NCI-H1092 (cell line): ENCODE measurements at places on chromosomes 6 and 20.

DNA sequence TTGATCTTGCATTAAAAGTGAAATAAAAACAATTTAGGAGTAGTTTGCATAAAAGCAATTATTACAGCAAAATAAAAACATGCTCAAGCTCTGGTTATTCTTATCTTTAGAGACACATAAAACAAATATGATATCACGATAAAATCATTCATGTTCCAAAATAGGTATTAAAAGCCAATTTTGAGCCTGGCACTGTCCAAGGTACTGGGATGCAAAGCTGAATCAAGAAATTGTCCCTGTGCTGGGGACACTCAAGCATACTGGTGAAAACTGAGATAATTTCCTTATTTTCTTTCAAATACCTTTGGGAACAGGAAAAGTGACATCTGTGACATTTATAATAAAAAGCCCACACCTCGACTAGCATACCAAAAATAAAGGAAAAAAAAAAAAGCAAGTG is 931 bp upstream of the MTCL3 start:
- DNase-seq, result no peak

DNA sequence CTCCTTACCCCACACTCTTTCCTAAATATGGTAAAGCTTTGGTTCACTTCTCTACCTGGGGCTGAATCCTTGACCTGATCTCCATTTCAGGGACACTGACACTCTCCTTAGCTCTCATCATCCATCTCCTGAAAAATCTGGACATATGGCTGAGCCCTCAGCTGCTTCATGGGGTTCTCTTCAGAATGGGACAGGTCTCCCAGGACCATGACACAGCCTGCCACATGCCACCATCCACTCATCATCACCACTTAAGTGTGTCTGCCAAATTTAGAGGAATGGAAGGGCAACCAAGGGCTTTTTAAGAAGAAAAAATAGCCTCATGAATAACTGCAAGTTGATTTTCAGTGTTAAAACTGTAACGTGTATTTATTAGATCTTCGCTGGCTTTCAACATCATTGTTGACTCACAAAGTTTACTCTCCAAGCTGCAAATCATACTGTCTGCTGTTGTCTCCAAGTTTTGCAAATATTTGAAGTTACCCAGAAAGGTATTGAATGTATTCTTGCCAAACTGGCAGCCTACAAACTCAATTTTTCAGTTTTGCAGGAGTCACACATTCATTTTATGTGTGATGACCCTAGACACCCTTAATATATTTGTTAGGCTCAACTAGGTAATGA is 41.1 kb downstream of the HS3ST5 start:
- no peak for DNase-seq

DNA sequence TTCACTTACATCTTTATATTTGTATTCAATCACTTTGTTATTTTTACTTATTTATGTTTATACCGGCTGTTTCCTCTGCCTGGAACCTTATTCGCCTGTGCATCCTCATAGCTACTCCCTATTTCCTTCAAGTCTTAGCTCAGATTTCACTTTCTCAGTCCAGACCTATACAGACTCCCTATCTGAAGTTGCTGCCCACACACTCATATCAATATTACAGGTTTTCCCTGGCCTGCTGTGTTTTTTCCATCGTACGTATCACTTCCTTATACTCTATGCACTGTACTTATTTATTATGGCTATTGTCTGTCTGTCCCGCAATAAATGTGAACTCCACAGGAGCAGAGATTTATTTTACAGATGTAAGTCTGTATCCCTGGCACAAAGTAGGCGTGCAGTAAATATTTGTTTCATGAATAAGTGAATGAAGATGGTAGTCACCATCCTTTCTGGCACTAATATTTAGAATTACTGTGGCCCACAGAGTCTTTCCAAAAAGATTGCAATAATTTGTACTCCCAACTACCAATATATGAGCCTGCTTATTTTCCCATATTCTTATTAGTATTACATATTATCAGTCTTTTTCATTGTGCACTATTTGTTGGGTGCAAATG is 64.9 kb downstream of the TNFAIP3 start:
- no peak for DNase-seq

GRCh38 chr20:60750909-60751308 is 501.2 kb upstream of the CDH4 start:
- no peak for DNase-seq

GRCh38 chr6:159642481-159642880 is 50.6 kb downstream of the SOD2 start:
- DNase-seq, result no peak

- DNase-seq, result no peak
Observed at GRCh38 chr6:106257195-106257594, 68.4 kb downstream of the ATG5 start.

GRCh38 chr6:8335381-8335780 is 100.0 kb downstream of the SLC35B3 start:
- no peak for DNase-seq

- DNase-seq, result no peak
Observed at GRCh38 chr20:13028001-13028400, 19.2 kb downstream of the SPTLC3 start.

GRCh38 chr20:38063911-38064530 is 30.5 kb downstream of the RPRD1B start:
- DNase-seq, result no peak

DNA sequence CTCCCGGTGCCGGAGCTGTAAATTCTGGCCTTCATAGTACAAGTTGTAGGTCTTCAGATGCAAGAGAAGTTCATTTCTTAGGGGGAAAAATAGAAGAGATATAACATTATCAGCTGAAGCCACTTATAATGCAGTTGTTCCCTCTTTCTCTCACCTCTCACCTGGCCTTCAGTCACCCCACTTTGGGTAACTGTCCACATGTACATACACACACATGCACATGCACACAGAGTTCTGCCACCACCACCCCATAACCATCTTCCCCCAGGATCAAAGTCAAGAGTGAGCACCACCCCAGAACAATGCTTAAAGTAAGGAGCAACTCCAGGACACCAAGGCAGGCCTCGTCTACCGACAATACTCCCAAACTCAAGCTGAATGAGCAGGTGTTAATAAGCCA is 76.3 kb downstream of the PRND start:
- DNase-seq, result no peak

DNA sequence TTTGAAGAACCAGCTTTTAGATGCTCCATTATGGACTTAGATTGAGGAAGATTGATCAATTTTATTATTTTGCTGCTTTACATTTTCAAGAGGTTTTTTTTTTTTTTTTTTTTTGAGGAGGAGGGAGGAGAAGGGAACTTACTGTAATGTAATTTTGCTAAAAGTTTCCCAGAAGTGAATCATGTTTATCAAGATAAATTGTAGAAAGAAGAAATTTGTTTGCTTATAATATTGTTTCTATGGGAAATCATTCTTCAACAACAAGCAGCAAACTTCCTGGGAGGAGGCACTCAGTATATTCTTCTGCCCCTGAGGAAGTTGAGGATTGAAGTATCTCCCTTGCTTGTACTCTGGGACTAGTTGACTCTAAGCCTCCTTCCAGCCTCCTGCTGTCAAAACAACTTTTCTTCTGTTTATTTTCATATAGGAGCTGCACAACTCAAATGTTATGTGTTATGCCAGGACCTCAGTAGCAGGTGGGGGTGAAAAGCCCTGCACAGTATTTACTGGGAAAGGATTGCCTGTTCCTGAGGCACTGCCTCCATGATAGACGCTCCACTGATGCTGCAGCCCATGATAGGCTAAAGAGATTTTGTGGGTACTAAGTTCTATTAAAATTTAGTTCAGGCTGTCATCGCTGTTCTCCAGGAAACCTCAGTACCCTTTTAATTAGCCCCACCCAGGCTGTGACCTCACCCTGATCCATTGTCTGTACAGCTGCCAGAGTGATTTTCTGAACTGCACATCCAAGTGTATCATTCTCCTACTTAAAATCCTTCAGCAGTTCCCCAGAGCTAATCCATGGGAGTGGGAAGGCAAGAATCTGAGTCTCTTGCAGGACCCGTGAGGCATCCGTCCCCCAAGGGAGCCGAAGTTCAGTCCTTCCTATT is 51.9 kb downstream of the CARMIL1 start:
- DNase-seq, result no peak

- no peak for DNase-seq
Observed at GRCh38 chr6:10522929-10523573, 1.9 kb downstream of the GCNT2 start.

GRCh38 chr6:44731485-44732095 is 344.1 kb downstream of the CDC5L start:
- no peak for DNase-seq

DNA sequence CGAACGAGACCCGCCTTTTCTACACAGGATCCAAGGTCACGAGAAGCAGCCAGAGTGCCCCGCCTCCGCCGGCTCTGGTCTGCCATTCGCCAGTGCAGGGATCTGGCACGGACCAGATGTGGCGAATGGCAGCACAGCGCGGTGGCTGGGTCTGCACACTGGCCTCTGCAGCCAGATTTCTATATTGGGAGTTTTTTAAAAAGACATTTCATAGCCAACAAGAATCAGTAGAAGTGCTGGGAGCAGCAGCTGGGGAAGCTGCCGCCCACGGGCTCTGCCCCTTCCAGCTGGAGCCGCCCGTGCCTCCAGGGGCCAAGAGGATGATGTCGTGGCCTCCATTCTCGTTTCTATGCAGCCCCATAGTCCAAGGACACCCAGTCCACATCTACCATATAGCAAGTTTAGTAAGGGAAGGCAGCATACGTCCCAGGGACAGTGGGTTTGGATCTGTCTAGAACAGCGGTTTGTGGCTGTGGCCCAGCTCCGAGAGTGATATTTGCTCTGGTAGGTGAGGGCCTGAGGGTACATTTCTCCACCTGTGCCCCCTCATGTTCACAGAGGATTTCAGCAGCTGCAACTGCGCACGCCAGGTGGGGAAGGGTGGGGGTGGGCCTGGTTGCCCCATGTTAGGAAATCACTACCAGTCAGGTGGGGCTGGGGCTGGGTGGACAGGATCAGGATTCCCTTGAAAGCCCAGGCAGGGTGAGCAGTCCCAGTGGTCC is 333.7 kb downstream of the ZFAND3 start:
- no peak for DNase-seq

DNA sequence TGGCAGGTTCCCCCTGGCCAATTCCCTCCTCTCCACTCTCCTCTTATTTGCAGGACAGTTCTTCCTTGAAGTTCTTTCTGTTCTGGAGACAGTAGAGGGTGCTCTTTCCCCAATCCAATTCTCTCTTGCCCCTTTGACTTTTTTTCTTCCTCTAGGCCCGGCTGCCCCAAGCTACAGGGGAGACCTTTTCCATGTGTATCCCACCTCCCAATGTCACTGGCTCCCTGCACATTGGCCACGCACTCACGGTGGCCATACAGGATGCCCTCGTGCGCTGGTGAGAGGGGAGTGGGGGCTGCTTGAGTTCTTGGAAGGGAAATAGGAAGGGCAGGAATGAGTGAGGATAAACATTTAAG is 1.5 kb downstream of the VARS2 start:
- DNase-seq, result no peak

DNA sequence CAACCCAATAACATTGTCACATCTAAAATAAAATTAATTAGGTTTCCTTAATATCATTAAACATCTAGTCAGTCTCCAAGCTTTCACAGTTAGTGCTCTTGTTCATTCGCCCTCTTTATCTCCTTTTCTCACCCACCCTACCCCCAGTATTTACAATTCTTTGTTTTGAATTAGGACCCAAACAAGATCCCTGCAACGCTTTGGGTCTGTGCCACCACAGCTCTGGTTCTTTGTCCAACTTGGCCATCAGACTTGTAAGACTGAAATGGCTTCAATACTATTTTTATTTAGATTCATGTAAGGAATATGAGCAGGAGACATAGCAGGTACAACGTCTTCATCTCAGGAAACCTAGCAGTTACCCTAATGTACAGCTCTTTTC is 276.5 kb downstream of the CDKAL1 start:
- DNase-seq, result no peak

DNA sequence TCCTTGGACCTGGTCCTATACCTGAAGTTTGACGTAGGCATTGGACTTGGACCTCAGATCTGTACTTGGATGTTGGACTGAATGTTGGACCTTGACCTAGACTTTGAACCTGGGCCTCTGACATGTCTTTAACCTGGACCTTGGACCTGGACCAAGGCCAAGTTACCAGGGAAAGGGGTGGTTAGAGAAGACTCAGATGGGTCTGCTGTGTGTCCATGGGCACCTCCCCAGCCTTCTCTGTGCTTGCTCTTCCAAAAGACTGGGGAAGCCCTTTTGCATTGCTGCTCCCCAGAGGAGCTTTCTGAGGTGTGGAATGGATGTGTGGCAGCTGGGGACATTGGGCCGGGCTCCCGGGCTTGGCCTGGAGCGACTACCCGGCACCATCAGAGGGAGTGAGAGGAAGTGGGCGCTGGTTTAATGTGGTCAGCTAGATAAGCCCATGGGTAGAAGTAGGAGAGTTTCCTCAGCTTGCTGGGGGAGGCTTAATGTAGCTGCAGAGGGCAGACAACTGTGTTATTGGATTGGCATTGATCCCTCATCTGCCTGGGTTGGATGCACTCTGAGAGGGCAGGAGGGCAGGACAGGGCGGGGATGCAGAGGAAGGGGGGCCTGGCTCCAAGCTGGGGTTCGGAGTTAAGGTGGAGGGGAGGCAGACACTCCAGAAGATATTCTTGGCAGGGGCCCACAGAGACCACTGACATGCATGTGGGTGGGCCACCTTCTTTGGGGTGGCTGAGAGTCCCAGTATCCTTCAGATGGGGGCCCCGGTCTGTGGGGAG is 4.2 kb downstream of the SCRT2 start:
- no peak for DNase-seq

DNA sequence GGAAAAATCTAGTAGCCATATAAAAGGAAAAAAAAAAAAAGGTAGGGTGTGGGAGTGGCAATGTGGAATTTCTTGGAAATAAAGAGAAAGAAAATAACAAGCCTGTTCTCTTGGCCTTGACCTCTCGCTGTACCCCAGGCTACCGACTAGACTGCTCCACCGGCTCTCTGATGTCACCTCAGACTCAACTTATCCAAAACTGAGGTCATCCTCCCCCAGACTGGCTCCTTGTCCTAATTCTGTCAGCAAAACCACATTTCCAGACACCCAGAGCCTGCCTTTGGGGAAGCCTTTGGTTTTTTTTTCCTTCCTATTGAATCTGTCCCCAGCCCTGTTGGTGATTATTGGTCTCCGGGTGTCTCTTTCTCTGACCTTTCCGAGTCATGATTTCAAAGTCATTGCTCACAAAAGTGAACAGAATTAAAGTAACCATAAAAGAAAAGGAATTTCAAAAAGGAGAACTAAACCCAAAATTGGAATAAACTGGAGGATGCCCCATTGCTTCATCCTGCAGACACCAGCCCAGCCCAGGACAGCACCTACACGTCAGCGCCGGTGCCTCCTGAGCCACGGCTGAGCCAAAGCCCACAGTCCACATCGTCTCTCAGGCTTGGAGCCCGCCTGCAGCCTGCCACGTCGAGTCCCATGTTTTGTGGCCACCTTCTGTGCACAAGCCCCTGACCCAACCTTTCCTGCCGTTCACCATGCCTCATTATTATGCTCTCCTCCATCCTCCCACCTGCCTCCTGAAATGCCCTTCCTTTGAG is 170.7 kb downstream of the MYLK4 start:
- DNase-seq, result no peak

DNA sequence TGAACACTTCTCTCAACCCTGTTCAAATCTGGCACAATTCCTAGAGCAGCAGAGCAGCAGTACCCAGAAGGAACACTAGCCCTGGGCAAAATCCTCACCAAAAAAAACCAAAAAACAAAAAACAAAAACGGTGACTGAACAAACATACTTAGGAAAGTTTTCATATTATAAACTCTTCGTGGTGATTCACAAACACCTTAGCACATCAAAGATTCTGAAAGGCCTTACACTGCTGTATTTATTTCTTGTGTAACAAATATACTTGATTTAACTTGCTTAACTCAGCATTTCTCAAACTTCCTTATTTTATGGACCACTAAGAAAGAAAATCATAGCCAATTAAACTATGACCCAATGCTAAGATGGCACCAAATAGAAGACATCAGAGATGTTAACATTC is 57.8 kb upstream of the RREB1 start:
- no peak for DNase-seq
